ENCODE measurements at places on chromosomes 7 and 10.

DNA sequence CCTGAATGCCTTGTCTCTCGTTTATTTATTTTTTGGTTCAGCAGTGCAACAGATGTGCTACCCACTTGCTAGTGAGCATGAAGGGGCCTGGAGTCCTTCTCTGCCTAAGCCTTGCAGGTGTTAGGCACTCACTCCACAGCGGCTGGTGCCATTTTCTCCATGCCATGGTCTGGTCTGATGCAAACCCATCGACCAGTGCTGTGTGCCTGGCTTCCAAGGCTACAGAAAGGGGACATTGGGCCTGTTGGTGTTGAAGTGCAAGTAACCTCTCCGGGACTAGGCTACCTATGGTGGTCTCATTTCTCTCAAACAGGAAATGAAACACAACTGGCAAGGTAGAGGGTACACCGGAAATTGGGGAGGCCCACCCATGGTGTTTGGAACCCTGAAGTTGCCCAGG is 198.1 kb downstream of the ADARB2 start:
- DNase-seq = no peak

GRCh38 chr7:21064698-21065648 is 278.3 kb upstream of the SP8 start:
- DNase-seq = no peak

DNA sequence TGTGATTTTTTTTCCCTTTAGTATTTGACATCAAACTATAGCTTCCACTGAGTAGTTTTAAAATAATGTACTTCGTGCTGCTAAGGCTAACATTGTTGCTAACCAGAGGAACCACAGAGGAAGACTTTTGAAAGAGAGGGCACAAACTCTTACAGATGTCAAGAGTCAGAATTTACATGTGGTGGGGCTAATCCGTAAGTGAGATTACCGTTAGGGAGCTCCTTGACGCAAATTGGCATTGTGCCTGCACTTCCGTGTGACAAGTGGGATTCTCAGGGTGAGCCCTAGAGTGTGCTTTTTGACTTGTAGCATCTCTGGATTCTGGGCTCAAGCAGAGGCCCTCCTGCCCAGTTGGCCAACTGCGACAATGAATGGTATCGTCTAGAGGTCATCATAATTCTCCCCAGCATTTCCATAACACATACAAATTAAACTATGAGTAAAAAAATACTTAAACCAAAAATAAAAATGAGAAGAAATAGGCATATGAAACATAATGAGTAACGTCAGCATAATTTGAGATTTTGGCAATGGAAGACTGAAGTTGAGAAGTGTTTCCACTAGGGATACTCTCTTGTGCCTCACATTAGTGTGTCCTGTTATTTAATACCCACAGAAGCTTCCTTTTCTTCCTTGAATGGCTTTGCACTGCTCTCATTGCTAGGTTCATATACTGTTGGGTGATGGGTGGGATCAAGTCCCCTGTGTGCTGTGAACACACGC is 164.0 kb downstream of the SDK1 start:
- no peak for DNase-seq

GRCh38 chr7:155333346-155334234 is 35.9 kb downstream of the INSIG1 start:
- DNase-seq = no peak

GRCh38 chr10:119222966-119223386 is 15.6 kb downstream of the GRK5 start:
- no peak for DNase-seq

Measured in type B pancreatic cell (in vitro differentiated cells).